Panc1 (cell line): ENCODE measurements at places on chromosomes 4 and X.

- H3K27ac ChIP-seq: no peak overlapping the region
- H3K36me3 ChIP-seq: no peaks in the 10 kb centered on the region
- no peak overlapping the region for H3K4me3 ChIP-seq
Measured at GRCh38 chr4:168183717-168184571, 91.6 kb downstream of the ANXA10 start.

DNA sequence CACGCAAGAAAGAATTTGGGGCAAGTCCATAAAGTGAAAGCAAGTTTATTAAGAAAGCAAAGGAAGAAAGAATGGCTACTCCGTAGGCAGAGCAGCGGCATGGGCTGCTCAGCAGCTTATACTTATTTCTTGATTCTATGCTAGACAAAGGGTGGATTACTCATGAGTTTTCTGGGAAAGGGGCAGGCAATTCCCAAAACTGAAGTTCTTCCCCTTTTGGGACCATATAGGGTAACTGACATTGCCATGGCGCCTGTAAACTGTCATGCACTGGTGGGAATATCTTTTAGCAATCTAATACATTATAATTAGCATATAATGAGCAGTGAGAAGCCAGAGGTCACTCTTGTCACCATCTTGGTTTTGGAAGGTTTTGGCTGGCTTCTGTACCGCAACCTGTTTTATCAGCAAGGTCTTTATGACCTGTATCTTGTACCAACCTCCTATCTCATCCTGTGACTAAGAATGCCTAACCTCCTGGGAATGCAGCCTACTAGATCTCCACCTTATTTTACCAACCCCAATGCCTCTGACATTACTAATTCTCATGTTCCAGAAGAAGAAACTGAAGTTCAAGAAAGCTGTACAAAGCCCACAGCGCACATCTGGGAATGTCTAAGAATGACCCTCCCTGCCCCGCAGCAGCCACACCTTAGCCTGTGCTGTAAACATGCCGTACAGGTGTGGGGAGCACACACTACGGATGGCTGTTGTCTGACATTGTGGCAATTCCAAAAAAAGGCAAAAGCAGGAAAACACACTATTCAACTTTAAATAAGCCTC is 18.6 kb downstream of the RXFP1 start:
- H3K4me3 ChIP-seq: no peak overlapping the region
- no peak for DNase-seq
- H3K36me3 ChIP-seq: no peaks in the 10 kb centered on the region
- H3K4me1 ChIP-seq: no peaks in the 10 kb centered on the region

DNA sequence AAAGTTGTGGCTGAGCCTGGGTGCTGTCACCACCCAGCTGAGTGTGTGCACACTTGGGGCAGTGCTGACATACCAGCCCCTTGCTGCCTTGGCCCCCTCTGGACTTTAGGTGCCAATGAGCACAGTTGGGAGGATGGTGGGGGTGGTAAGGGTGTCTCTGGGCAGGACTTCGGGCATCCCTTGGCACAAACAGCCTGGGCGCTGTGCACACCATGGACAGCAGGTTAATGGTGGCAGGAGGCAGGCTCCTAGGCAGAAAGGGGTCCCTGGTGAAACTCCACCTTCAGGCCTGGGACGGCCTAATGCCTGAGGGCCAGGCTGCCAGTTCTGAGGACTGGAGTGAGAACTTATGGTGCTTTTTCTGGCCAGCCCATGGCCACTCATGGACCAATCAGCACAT is 32.4 kb upstream of the TEX13C start:
- DNase-seq: no peak
- H3K27ac ChIP-seq: no peak overlapping the region
- H3K27me3 ChIP-seq: no peaks in the 10 kb centered on the region
- no peaks in the 10 kb centered on the region for H3K4me1 ChIP-seq
- H3K4me3 ChIP-seq: no peak overlapping the region

GRCh38 chr4:15551740-15552446 is 82.2 kb downstream of the CC2D2A start:
- no peak overlapping the region for H3K27ac ChIP-seq
- no peaks in the 10 kb centered on the region for H3K4me1 ChIP-seq
- H3K36me3 ChIP-seq: no peaks in the 10 kb centered on the region
- DNase-seq: no peak
- no peak overlapping the region for H3K4me3 ChIP-seq
- no peaks in the 10 kb centered on the region for H3K27me3 ChIP-seq

- H3K27ac ChIP-seq: no peak overlapping the region
- H3K36me3 ChIP-seq: no peaks in the 10 kb centered on the region
- no peak for DNase-seq
Measured at GRCh38 chr4:136793848-136794247, 738.4 kb downstream of the PCDH18 start.
